Hepatocyte (in vitro differentiated cells): ENCODE measurements at places on chromosomes 5 and 9. TPM values are rescaled to one million over a fixed set of nuclear protein-coding genes. Genes with fewer than 3 reads are reported as not detected.

SLC2A8 gene
- 138 and 145 TPM in 2 replicates for polyA plus RNA-seq

GRCh38 chr5:135568246-135568645 is 10.5 kb downstream of the CXCL14 start:
- no peak for DNase-seq
- H3K4me1 ChIP-seq: no peaks in the 10 kb centered on the region
- no peaks in the 10 kb centered on the region for H3K36me3 ChIP-seq
- no peak overlapping the region for H3K4me3 ChIP-seq
- H3K27me3 ChIP-seq: no peaks in the 10 kb centered on the region

- H3K27ac ChIP-seq: no peak overlapping the region
- no peak for DNase-seq
- no peak overlapping the region for H3K4me3 ChIP-seq
- H3K36me3 ChIP-seq: no peaks in the 10 kb centered on the region
- H3K27me3 ChIP-seq: no peaks in the 10 kb centered on the region
- H3K4me1 ChIP-seq: no peaks in the 10 kb centered on the region
Measured at GRCh38 chr5:151947931-151948608, 23.4 kb upstream of the GLRA1 start.

GZMA gene
- polyA plus RNA-seq: not detected in 2 replicates

DAB2IP gene
- 11.1 and 11.6 TPM in 2 replicates for polyA plus RNA-seq
